ENCODE measurements at places on chromosomes 7 and 10.

- DNase-seq, result no peak
Measured at GRCh38 chr10:3829156-3830050, 44.4 kb upstream of the KLF6 start.

DNA sequence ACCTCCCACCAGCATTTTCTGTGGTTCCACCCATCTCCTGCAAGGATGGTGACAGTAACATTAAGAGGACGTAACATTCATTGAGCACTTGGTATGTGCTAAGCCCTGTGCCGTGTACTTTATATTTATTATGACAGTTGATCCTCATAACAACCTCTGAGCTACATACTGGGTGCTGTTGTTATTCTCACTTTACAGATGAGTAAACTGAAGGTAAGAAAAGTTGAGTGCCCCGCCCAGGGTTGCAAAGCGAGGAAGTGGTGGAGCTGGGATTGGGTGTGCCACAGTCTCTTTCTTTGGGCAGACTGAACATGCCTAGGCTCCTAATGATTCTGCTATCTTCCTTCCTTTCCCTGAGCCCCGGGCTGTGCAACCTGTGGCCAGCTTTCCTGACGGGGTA lies 107.4 kb downstream of the SH3PXD2A start:
- no peak for DNase-seq

- DNase-seq, result no peak
Measured at GRCh38 chr7:27994639-27995038, 186.0 kb downstream of the JAZF1 start.

DNA sequence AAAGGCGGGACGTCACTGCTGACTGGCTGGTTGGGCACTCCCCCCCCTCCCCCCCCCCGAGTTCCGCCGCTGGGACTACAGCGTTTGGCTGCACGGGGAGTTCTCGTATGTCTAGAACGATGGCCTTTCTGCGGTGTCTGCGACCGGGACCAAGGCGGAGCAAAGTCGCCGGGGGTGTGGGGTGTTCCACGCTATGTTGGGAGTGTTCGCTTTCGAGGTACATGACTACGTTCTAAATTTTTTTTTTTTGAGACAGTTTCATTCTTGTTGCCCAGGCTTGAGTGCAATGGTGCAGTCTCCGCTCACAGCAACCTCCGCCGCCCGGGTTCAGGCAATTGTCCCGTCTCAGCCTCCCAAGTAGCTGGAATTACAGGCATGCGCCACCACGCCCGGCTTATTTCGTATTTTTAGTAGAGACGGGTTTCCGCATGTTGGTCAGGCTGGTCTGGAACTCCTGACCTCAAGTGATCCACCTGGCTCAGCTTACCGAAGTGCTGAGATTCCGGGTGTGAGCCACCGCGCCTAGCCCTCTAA lies 573 bp upstream of the IDI1 start:
- DNase-seq, result no peak

Measured in stimulated activated CD4-positive, alpha-beta T cell treated with anti-CD3 and anti-CD28 coated beads, TNF-alpha, amount 100 ng/mL, for 4 hours (primary cell).